Erythroblast (primary cell): ENCODE measurements at places on chromosomes 2 and 18.

DNA sequence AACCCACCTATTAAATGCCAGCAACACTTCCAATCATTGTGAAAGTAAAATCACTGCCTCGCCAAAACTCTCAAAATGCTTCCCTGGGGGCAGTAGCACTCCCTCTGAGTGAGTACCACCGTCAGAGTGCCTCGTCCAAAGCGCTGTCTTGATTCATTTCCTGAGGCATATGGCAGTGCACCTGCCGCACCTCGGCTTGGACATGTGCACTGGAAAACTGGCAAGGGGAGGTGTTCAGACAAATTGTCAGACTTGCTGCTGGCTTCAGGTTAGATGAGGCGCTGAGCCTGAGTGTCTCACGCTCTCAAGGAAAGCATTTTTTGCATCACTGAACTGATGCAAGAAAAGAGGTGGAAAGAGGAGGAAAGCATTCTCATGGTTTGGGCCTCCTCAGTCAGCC is 132.8 kb downstream of the ATL2 start:
- no peak for DNase-seq

- no peak for DNase-seq
Observed at GRCh38 chr18:76364282-76365259, 130.5 kb downstream of the ZNF516 start.

- no peak for DNase-seq
Observed at GRCh38 chr2:54015798-54016699, 45.3 kb upstream of the PSME4 start.

- peak; percentile 76 for DNase-seq
Observed at GRCh38 chr2:148461876-148462275, 182.7 kb upstream of the EPC2 start.

- DNase-seq = no peak
Observed at GRCh38 chr2:200786423-200786822, 25.3 kb upstream of the BZW1 start.

DNA sequence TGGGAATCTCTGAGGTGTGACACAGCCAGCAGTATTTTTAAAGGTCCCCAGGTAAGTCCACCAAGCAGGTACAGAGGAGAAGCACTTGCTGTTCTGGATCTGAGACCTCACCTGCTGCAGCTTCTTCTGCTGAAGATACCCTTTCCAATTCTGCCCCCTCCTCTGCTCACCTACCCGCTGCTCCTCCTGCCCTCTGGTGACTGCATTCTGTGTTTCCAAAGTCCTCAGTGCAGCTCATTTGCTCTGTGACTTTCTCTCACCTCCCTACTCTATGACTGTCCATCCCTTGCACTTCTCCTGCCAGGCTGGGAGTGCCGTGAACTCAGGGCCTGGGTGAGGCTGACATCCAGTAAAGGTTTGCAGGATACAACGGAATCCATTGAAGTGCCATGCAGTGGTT is 205.2 kb upstream of the LYPD1 start:
- DNase-seq = no peak
